ENCODE measurements at places on chromosomes 6 and 20.
A peak's percentile ranks its signal among the peaks of the same experiment; 100 is the strongest.

DNA sequence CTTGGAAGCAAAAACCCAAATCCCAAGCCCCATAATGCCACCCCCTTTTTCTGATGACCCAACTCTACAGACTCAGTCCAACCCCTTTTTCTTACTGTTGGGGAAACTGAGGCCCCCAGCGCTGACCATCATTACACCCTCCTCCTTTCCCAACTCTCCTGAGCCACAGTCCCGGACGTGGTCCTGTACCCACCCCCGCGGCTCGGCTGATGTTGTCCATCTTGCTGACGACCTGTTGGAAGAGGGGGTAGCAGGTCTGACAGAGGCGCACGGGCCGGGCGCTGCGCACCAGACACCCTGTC lies 533 bp downstream of the OSTM1 start:
- no peak for DNase-seq

- peak; percentile 51 for DNase-seq
Measured at GRCh38 chr20:49508435-49509199, 26.1 kb upstream of the KCNB1 start.

GRCh38 chr20:21358737-21359136 lies 38.6 kb downstream of the NKX2-4 start:
- no peak for DNase-seq

- DNase-seq: no peak
Measured at GRCh38 chr6:23522792-23523547, 603.0 kb upstream of the NRSN1 start.

GRCh38 chr6:41717392-41717736 lies 18.0 kb downstream of the TFEB start:
- no peak for DNase-seq
